ENCODE measurements at places on chromosomes 1 and 21.
A peak's percentile ranks its signal among the peaks of the same experiment; 100 is the strongest.

DNA sequence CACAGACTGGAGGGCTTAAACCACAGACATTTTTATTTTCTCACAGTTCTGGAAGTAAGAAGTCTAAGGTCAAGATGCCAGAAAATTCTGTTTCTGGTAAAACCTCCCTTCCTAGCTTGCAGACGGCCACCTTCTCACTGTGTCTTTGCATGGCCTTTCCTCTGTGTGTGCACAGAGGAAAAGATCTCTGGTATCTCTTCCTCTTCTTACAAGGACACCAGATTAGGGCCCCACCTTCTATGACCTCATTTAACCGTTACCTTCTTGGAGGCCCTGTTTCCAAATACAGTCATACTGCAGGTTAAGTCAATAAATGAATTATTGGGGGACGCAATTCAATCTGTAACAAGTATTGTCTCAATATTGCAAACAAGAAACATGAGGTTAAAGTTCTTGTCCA lies 63.0 kb upstream of the PRDX6 start:
- no peak for DNase-seq

GRCh38 chr21:32829504-32829903 lies 57.9 kb upstream of the PAXBP1 start:
- no peak for DNase-seq

DNA sequence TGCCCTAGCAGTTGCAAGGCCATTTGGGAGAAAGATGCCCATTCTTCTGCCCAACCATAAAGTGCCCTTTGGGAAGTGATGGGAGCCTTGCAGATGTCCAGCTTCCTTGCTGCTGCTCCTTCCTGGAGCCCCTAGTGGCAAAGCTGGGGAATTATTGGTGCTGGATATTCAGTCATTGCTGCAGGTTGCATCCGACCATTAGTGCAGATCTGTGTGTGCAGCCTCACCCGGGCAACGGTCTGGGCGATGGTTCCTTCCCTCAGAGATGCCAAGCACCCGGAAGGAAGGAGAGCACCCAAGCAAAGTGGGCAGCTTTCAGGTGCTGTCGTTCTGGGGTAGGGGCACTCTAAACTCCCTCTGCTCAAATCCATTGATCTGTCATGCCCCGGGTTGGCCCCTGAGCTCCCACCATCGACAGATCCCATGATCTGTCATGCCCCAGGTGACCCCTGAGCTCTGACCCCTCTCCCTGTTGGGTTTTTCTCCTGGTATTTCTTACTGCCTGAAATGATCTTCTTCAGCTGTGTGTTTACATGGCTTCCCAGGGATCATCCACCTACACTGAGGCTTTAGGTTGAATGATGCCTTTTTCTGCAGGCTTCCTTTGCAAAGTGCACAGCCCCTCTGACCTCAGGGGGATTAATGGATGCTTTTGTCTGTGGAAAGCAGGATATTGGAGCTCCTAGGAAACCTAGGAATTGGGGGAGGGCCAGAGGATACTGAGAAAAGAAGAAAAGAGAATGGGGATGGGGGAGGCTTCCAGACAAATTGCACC lies 467.5 kb downstream of the PTPRU start:
- DNase-seq = peak; percentile 82

GRCh38 chr1:103561643-103562395 lies 9.6 kb upstream of the AMY2B start:
- no peak for DNase-seq

DNA sequence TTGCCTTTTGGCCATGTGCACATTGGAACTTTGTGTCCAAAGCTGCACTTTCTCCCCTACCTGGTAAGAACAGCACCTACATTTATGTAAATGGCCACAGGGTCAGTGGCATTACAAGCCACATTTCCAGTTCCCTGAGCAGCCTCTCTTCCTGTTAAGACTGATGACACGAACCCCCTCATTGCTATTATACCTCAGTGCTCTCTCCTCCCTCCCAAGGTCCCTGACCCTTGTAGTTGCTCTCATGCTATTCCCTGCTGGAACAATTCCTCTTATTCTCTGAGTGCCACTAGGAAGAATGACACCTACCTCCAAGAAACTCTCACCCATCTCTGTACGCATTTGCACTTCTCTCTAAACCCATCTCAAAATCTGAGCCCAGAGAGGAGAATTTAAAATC lies 14.9 kb upstream of the VAV3 start:
- DNase-seq = no peak

DNA sequence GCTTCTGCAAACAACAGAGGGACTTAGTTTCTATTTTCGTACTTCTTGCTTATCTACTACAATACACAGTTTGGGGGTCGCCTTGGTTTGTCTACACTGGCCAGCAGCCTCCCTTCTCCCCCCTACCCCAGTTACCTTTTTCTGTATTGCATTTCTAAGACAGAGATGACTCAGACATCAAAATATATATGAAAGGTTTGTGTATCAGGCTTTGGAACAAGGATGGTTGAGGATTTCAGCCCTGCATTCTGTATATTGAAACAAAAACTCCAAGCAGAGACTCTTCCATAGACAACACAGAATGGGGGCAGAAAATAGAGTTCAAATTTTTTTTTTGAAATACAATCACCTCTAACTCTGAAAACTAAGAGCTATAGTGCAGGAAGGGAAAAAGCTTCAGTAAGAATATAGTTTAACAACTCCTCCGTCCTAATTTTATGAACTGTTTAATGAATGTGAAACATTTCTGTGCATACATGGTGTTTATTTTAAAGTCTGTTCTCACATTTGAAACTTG lies 1.9 kb downstream of the SAMD13 start:
- no peak for DNase-seq

- DNase-seq = no peak
Measured at GRCh38 chr1:209685821-209686220, 10.6 kb downstream of the G0S2 start.

DNA sequence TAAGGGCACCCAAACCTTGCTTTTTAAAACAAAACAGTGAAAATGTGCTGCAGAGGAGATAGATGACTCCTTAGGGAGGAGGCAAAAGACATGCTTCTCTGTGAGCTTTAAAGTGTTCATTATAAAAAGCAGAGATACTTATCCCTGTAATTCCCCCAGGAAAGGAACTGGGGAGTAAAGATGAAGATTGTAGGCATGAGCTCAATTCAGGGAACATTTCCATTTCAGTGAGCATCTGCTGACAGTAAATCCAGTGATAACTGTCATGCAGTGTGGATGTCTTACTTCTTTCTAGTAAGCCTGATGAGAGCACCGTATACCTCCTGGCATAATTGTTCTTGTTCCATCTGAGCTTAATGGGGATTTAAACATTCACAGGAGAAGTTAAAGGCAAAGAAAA lies 1296.5 kb downstream of the MRPL39 start:
- DNase-seq = no peak
